ENCODE measurements at places on chromosomes 3 and 15. TPM values are rescaled to one million over a fixed set of nuclear protein-coding genes. Genes with fewer than 3 reads are reported as not detected.

DNA sequence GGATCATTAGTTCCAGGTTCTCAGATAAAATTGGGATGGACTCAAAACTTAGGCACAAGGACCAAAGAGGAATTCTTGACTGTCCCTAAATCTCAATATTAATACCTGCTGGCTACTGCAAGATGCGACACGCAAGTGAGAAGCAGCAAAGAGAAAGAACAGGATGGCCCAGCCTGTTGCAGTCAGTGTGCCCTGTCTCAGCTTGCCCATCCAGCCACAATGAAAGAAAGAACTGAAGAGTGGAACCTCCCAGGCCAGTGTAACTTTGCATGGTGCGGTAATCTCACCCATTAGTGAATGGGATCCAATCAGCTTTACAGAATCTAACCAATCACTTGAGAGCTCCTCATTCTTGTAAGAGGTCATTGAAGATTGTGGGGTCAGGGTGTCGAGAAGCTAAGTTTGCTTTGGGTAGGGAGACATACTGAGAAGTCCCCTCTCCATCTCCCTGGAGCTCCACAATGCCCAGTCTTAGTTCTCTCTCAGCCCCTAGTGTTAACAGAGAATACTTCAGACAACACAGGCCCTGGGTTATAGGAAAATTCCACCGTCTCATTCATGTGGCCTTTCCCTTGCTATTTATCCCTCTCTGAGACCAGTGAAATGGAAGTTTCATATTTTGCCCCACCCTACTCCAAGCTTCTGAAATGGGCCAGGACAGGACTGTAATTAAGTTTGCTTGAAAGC lies 3.2 kb upstream of the SLC9A9 start:
- H3K36me3 ChIP-seq = no peaks in the 10 kb centered on the region
- no peak overlapping the region for H3K27ac ChIP-seq
- no peak overlapping the region for H3K4me3 ChIP-seq
- H3K4me1 ChIP-seq = no peaks in the 10 kb centered on the region
- H3K27me3 ChIP-seq = no peaks in the 10 kb centered on the region

DNA sequence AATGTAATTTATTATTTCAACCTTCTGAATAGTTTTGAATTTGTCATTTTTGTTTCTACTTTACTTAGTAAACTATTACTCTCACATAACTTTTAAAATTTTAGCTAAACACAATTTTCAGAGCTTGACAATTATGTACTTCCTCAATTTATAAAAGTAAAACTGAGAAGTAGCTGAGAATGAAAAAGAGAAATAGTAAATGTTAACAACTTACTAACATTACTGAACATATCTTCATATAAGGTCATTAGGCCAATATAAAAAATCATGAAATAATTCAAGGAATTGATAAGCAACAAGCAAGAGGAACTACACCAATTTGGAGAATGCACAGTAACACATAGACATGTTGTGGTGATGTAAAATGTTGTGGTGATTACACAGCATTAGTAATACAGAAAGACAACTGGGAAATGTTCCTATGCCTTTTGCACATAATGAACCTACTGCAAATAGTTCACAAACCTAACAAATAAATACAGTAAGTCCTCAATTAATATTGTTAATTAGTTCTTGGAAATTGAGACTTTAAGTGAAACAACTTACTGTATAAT lies 137.9 kb downstream of the CBLB start:
- no peak overlapping the region for H3K4me3 ChIP-seq
- H3K36me3 ChIP-seq = no peaks in the 10 kb centered on the region
- DNase-seq = no peak
- no peaks in the 10 kb centered on the region for H3K27me3 ChIP-seq
- peaks cover 4% of the 10 kb centered on the region for H3K4me1 ChIP-seq
- H3K27ac ChIP-seq = no peak overlapping the region

Gene ANKRD63
- total RNA-seq = not detected

DNA sequence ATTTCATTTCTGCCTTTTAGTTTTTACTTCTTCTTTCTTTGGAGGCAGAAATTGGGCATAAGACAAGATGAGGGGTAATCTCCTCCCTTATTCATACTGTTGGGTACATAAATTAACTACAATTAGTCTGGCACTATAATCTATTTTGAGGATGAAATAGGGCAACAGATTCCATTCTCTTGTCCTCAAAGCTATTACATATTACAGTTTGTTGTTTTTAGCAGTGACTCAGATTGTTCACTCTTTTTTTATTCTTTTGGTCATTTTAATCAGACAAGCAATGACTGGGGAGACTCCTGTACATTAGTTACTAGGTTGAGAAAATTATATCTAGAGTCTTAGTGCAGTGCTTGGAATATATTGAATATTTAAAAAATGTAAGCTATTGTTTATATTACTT lies 556.0 kb downstream of the OTOL1 start:
- no peak for DNase-seq
- no peaks in the 10 kb centered on the region for H3K36me3 ChIP-seq
- H3K4me1 ChIP-seq = no peaks in the 10 kb centered on the region
- H3K27me3 ChIP-seq = no peaks in the 10 kb centered on the region

Gene LMAN1L
- not detected for total RNA-seq

Gene CHRM5
- total RNA-seq = not detected

DNA sequence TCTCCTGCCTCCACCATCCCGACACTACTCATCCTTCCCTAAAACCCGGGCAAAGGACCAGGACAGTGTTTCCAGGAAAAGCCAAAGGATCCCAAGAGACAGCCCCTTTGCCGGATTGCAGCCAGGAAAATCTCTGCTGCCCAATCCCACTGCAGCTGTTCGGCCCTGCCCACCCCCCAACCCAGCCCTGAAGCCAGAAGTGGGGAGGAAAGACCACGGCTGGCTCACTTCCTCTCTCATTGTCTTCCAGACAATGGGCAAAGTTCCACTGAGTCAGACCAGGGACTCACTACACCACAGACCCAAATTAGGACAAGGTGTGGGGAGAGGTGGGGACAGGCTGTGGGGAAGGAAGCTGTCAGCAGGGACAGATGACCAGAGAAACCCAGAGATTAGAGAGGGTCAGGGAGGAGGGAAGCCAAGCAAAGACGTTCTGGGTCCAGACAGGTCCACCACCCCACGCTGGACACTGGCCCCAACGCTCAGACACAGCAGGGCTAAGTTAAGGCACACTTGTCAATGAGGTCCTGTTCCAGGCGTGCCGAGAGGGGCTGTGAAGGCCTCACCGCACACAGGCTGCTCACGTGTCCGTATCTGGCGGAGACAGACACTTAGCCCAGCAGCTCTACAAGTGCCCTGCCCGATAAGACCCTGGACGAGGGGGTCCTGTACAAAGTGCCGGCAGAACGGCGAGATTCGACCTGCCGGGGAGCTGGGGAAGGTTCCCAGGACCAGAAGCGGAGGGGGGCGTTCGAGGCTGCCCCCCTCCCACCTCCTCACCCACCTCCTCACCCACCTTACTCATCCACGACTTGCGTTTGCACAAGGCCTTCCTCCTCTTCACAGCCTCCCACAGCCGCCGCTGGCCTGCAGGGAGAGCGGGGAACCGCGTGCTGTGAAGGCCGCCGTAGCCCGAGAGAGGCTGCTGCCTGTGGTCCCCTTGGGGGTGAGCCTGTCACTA lies 21.9 kb downstream of the TNK2 start:
- no peak for DNase-seq
- H3K4me3 ChIP-seq = no peak overlapping the region
- H3K27ac ChIP-seq = no peak overlapping the region
- peaks cover 24% of the 10 kb centered on the region for H3K4me1 ChIP-seq
- no peaks in the 10 kb centered on the region for H3K36me3 ChIP-seq
- H3K27me3 ChIP-seq = no peaks in the 10 kb centered on the region

Data from right lobe of liver (tissue), 6 donors.